Keratinocyte (primary cell): ENCODE measurements at places on chromosomes 11 and 22. TPM values are rescaled to one million over a fixed set of nuclear protein-coding genes. Genes with fewer than 3 reads are reported as not detected.

GRCh38 chr11:10225553-10225952 lies 68.5 kb downstream of the SBF2 start:
- no peak for DNase-seq

DNA sequence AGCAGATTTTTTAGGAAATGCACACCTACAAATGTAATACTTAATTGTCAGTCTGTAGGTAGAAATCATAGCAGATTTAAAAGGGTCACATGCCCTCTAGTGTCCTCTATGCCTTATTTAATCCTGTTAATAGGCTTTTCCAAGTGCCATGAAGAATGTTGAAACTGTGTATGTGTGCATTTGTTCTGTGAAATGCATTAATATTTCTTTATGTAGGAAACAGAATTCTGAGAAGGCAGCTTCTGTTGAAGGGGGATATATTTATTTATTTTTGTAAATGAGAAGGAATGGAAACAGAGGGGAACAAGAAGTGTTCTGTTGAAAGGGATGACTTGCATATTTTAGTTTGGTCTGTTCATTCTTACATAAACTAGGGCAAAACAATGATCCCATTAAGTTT lies 51.0 kb downstream of the SVIP start:
- no peak for DNase-seq

GRCh38 chr22:38866024-38866398 lies 6.0 kb downstream of the CBX6 start:
- no peak for DNase-seq

DNA sequence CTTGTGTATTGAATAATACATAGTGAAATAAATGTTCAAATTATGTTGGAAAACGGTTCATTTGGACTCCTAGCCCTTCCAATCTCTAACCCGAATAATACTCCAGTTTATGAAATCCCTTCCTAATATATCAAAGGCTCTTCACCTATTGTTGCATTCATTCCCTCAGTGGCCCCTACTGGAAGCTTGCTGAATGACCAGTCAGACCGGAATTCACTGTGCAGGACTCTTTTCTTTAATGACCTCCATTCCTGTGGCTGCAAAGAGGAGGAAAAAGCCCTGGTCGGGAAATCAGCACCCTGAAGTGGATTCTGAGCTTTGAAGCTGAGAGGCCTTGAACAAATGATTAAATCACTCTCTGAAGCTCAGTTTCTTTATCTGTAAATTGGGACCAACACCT lies 19.1 kb upstream of the RCN1 start:
- no peak for DNase-seq

DNA sequence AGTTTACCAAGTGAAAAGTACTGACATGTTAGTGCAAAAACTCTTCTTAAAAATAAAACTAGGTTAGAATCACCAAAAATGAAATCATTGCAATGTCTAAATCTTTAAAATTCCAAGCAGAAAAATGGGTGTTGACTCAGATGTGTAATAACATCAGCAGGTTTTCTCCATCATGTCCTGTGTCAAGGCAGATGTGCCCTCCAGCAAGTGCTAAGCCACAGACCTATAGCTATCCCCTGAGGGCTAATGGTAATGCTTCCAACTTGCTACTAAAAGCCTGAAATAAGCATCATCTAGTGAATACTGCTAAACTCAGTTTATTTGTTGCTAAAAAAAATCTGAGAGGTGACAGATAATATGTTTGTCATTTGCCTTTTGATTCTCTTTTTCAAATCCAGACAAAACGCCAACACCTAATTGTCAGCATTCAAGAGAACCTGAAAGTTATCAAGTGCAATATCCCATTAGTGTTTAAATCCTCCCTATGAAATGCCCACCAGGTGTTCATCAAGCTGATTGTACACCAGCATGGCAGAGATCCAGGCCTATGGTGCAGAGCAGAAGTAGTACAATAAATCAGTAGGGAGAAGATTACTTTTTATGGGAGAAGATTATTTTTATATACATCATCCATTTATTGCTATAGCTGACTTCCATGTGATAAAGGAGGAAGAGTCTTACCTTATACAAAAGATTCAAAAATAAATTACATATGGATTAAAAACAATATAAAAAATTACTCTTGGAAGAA lies 55.1 kb upstream of the SYT9 start:
- DNase-seq = no peak

GRCh38 chr11:119168471-119169281 lies at the start of gene NLRX1:
Gene NLRX1, plus strand, starts transcription at chr11:119168725. Its CDS starts 2,679 bp downstream, at chr11:119171404.
- no peak for DNase-seq

DNA sequence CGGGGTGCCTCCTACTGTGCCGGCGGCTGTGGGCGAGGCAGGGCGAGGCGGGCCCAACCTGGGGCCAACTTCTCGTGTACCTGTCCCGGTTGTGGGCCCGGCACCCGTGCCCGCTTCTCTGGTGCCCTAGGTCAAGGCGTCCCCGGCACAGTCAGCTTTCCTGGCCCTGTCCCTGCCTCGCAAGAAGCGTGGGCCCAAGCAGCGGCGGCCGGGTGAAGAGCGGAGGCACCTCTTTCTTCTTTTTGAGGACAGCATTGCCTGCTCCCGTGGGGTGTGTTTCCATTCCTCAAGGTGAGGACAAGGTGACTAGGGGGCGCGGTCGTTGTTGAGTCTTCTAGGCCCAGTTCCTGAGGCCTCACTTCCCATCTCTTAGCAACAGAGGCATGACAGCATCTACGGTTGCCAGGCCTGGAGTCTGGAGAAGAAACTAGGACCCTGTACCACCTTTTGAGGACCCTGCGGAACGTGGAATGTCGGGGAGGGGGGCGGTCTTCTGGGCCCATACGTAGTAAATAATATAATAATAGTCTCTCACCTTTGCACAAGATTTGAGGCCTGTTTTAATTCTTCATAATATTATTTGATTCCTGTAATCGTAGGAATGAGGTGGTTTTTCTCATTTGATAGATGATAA lies 418 bp downstream of the ACO2 start:
- DNase-seq = no peak

GRCh38 chr11:104098132-104098531 lies 61.7 kb downstream of the DDI1 start:
- DNase-seq = no peak

DNA sequence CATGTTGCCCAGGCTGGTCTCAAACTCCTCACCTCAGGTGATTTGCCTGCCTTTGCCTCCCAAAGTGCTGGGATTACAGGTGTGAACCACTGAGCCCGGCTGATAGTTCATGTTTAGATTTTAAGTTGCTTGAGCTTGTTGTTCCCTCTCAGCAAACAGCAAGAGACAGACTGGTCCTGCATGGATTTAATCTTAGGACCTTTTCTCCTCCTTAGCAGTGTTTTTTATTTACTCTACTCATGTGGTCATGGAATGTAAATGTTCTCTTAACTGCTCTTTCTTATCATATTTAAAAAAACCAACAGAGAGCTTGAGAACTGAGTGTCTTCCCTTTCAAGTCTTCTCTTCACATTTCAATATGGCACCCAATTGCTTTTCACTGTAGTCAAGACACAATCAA lies 22.7 kb upstream of the PRDM10 start:
- no peak for DNase-seq

DNA sequence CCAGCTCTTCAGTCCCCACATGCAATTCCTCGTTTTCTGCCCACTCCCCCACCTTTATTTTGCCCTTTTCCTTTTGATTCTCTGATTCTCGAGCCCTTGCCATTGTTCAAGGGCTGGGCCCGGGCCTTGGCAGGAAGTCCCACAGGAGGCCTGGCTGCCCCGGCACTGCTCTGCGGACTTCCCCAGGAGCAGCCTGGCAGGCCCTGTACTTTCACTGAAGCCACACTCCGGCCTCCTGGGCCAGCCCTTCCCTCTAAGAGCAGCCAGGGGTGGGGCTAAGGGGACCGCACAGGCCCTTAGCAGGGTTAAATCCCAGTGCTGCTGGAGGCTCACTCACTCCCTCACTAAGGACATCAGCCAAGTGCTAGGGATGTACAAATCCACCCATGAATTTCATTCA lies 4.1 kb downstream of the LRRC32 start:
- DNase-seq = no peak

GRCh38 chr11:131814108-131814507 lies 443.7 kb downstream of the NTM start:
- no peak for DNase-seq

GRCh38 chr11:26623076-26623659 lies 51.1 kb upstream of the MUC15 start:
- no peak for DNase-seq

- DNase-seq = no peak
Observed at GRCh38 chr11:70672991-70673653, 274.8 kb downstream of the CTTN start.

GRCh38 chr11:86678296-86678695 lies 5.9 kb upstream of the ME3 start:
- no peak for DNase-seq

GRCh38 chr11:86805873-86806310 lies 5.5 kb downstream of the PRSS23 start:
- no peak for DNase-seq

DNA sequence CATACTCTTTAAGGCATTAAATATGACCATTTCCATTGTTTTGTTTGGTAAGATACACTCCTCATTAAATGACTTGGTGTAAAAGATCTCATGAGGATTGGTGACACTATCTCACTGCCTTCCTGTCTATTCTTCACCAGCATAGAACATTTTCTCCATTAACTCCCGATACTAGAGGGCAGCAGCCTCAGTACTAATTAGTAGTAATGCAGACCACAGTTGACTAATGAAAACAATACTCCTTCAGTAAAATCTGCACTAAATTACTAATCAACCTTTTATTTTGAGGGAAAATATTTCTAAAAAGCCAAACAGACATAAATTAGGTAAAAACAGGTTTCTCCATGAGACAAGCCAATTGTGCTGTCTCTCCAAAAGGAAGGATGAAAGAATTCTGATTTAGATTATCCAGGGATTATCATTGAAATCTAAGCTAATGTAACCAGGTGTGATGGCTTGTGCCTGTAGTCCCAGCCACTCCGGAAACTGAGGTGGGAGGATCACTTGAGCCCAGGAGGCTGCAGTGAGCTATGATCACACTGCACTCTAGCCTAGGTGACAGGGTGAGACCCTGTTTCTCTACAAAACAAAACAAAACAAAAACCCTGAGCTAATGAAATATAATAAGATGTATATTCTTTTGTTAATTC lies 9.4 kb downstream of the PGM2L1 start:
- DNase-seq = no peak

DNA sequence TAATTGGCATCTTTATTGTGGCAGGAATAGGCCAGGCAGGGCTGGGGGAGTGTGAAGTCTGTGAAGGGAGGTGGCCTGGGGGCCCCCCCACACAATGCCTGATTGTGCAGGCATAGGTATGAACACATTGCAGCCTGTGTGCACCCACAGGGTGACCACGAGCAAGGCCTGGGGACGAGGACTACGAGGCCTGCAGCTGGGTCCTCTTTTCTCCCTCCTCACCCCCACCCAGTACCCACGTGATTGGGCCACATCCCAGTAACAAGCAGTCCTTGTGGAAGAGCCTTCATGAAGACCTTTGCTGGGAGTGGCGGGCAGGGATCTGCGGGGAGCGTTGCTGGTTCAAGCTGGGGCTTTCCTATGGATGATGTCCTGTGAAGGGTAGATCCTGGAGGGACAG lies 29.3 kb downstream of the ZBTB16 start:
- no peak for DNase-seq

GRCh38 chr22:19937616-19938473 lies 3.7 kb upstream of the COMT start:
- DNase-seq = no peak

GRCh38 chr11:45673441-45673840 lies 8.0 kb upstream of the CHST1 start:
- DNase-seq = no peak

DNA sequence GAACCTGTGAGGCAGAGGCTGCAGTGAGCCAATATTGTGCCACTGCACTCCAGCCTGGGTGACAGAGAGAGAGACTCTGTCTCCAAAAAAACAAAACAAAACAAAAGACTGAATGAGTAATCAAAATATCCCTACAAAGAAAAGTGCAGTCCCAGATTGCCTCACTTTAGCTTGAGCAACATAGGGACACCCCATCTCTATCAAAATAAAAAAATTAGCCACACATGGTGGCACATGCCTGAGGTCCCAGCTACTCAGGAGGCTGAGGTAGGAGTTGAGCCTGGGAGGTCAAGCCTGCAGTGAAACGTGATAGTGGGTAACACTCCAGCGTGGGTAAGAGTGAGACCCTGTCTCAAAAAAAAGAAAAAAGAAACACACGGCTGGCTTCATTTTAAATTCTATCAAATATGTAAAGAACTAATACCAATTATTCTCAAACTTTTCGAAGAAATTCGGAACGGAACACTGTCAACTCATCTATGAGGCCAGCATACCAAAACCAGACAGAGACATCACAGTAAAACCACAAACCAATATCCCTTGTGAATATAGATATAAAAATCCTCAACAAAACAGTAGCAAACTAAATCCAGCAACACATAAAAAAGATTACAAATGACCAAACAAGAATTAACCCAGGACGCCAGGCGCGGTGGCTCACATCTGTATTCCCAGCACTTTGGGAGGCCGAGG lies 12.9 kb downstream of the CHEK2 start:
- DNase-seq = no peak

DNA sequence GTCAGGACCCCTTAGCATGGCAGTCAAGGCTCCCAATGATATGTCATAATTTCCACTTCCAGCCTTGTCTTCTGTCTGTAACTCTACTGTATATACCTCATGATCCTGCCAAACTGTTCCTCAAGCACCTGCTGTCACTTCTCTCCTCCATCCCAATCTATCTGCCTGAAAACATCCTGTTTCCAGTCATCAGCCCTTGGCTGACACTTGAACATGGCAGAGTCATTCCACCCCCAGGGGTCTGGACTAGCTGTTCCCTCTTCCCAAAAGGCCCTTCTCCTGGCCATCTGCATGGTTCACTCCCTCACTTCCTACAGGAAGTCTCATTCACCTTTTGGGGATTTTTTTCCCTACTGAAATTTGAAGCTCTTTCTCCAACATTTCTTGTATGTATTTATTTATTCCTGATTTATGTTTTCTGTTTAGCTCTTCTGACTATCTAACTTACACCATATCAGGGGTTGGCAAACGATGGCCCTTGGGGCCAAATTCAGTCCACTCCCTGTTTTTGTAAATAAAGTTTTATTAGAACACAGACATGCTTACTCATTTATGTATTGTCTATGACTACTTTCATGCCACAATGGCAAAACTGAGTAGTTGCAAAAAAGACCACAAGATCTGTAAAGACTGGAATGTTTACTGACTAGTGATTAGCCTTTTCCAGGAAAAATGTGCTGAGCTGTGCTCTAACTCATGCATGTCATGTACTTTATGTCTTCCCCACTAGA lies 278.4 kb downstream of the KIRREL3 start:
- DNase-seq = no peak

- no peak for DNase-seq
Observed at GRCh38 chr22:46295277-46295971, 1.2 kb upstream of the GTSE1 start.

DNA sequence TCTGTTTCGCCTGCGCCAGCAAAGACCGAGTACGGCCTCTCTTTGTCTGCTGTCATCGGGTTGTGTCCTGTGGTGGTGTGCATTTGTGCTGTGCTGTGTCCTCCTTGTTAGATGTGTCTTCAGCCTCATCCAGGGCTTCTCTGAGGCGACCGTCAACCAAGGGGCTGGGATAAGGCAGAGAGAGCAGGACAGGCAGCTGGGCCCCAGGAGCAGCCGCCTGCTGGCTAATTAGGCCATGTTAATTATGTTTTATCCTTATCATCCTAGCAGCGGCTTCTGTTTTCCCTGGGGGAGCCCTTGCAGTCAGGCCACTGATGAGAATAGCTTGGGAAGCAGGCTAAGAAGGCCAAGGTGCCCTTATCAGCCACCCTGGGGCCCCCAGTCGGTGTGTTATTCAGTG lies 40.7 kb upstream of the TTC12 start:
- DNase-seq = no peak

- no peak for DNase-seq
Observed at GRCh38 chr22:39494471-39495120, 7.5 kb upstream of the MIEF1 start.

The UBQLNL gene
- polyA plus RNA-seq = 0.08 to 0.48 TPM (median 0.12 TPM) in 3 replicates

The C22orf39 gene
- polyA plus RNA-seq = 9.1 to 13.8 TPM (median 12.3 TPM) in 3 replicates

The METTL15 gene
- polyA plus RNA-seq = 6.4 to 10.0 TPM (median 8.3 TPM) in 3 replicates

The MRGPRX3 gene
- 2.9 to 5.2 TPM (median 3.1 TPM) in 3 replicates for polyA plus RNA-seq
